ENCODE measurements at places on chromosomes 4 and X.

- no peak for DNase-seq
Measured at GRCh38 chr4:128553686-128554515, 255.6 kb upstream of the JADE1 start.

DNA sequence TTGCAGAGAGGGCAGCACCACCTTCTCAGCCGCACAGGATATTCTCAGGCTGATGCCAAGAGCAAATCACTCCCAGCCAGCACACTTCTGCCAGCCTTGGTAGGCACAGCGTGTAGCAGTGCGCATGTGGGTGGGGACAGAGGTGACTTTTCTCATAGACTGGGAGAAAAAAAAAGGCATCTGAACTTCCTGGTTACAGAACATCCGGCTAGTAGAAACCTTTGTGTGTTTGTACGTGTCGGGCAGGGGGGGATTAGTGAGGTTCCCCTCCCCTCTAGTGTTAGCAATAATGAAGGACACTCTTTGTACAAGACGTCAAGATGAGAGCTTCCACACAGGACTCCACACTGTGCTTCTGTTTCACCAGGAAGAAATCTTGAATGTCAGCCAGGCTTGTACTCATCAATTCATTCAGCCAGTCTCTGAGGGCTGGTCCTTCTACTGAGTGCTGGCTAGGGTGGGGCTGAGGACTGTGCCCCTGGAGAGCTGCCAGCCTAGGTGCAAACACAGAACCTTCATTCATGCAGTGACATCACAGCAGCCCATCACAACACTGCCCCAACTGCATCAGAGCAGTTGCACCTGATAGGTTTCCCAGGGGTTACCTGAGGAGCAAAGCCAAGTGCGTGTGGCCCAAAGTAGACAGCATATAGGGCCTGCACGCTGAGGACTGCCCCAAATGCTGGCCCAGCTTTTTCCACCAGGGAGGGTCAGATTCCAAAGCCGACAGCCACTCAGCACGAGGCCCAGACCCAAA is 34.7 kb downstream of the SLC25A5 start:
- DNase-seq: no peak

GRCh38 chrX:118056870-118057269 is 59.7 kb downstream of the KLHL13 start:
- no peak for DNase-seq

GRCh38 chr4:11593576-11594116 is 165.0 kb upstream of the HS3ST1 start:
- DNase-seq: no peak
